AG08396 (cell line): ENCODE measurements at places on chromosomes 5 and 9.
A peak's percentile ranks its signal among the peaks of the same experiment; 100 is the strongest.

GRCh38 chr5:136686192-136686872, 321.0 kb upstream of the TRPC7 start:
- DNase-seq = no peak

DNA sequence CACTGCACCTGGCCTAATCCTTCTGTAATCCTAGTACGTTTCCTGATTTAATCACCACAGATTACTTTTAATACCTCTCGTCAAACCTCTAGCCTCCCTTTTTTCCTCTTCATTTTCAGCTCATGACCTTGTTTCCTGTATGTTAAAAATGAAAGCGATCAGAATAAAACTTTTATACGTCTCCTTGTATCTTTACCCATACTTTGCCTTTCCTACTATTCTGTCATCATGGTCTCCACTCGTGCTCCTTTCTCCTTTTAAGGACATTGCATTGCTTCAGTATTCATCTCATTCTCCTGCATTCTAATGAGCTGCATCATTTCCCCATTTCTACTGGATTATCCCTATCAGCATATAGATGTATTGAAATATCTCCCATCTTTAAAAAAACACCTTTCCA, 8.5 kb downstream of the CDC42SE2 start:
- no peak for DNase-seq

DNA sequence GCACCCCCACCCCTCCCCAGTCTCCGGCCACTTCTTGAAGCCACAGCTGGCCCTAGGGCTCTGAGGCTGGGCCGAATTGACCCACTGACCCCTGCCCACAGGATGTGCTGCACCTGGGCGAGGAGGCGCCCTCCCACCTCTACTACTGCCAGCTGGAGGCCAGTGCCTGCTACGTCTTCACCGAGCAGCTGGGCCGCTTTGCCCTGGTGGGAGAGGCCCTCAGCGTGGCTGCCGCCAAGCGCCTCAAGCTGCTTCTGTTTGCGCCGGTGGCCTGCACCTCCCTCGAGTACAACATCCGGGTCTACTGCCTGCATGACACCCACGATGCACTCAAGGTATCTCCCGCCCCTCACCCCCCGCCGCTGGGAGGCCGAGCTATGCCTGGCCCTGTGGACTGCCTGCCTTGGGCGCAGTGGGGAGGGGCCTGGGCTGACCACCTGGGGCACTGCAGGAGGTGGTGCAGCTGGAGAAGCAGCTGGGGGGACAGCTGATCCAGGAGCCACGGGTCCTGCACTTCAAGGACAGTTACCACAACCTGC, 21.3 kb downstream of the HK3 start:
- peak; percentile 9 for DNase-seq

GRCh38 chr5:91022518-91022917, 360.6 kb downstream of the ARRDC3 start:
- DNase-seq = no peak

- peak; percentile 67 for DNase-seq
Measured at GRCh38 chr5:160082614-160083500, 36.4 kb downstream of the PWWP2A start.

- DNase-seq = no peak
Measured at GRCh38 chr5:179834120-179834519, 13.4 kb downstream of the SQSTM1 start.

DNA sequence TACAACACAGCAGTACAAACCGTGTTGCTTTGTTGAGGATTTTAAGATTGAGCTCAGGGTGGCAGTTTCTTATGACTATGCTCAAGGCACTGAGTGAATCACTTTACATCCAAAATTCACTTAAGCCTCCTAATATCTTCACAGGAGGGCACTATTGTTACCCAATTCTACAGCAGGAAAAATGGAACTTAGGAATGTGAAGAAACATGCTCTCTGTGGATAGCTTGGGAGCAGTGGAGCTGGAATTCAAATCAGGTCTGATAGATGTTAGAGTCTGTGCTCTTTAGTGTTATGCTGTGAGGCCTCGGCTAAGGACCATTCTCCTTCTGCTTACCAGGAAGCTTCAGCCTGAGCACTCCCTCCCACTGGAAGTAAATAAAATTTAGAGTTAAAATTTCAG, 18.7 kb upstream of the HMHB1 start:
- no peak for DNase-seq

GRCh38 chr9:35675732-35676392, 2.1 kb downstream of the CA9 start:
- DNase-seq = peak; percentile 40

- DNase-seq = no peak
Measured at GRCh38 chr9:113299800-113300292, 3.3 kb downstream of the RNF183 start.

GRCh38 chr5:66518753-66519152, 77.4 kb upstream of the MAST4 start:
- no peak for DNase-seq

- DNase-seq = no peak
Measured at GRCh38 chr5:154977409-154977808, 36.1 kb upstream of the KIF4B start.

DNA sequence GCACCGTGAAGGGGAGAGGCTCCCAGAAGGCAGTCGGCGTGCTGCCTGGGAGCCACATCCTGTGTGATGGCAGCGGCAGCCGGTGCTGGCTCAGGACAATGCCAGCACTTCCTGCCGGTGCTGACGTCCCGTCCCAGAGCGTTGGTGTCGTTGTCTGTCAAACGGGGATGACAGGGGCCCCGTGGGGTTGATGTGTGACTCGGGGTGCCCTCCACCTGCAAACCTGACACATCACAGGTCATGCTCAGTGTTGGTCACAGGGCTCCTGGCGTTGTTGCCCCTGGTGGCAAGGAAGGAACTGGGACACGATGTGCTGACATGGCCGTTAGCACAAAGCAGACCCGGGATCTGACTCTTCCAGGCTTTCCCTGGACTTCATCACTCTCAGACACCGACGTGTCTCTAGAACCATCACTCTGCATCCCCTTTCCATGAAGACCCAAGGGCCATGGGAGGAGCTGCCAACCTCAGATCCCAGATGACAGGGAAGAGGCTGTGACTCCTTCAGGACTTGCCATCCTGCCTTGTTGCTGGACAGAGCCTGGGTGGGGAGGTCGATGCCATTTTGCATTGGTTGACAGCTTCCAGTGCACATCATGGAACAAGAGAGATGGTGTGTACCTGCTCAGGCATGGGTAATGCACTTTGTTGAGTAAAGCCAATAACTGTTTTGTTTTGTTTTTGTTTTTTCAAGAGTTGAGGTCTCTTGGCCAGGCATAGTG, 21.5 kb downstream of the PLPP7 start:
- no peak for DNase-seq
